ENCODE measurements at places on chromosomes 4 and X.

GRCh38 chrX:78747489-78747888 lies at the start of gene LPAR4:
Gene LPAR4 (plus strand): TSS chrX:78747720. CDS start chrX:78754870, 7,150 bp downstream.
- DNase-seq, result no peak

- no peak for DNase-seq
Measured at GRCh38 chr4:137432446-137433311, 99.6 kb downstream of the PCDH18 start.

DNA sequence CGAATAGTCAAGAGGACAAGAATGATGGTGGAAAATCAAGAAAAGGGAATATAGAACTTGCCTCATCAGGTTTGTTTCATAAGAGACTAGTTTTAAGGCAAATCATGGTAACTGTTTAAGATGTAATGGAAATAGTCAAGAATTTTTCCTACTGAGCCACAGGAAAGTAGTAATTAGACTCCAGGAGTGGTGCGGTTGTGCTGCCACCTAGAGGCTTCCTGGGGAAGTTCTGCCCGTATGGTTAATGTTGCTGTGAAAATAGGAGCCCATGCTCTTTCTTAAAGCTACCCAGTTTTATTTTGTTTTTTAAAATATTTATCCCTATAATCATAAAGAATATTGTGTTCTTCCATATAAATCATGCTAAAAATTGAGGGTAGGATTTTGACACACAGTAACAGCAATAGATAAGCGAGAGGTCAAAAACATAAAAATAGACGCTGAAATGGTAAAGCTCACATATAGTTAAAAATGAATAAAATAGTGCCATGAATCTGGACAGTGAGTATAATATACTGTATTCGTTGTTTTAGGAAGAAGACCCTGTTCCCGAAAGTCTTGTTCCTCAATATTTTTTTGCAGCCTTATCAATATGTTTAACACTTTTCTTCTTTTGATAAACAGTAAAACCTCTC lies 87.0 kb downstream of the PHOX2B start:
- DNase-seq, result peak; percentile 24

DNA sequence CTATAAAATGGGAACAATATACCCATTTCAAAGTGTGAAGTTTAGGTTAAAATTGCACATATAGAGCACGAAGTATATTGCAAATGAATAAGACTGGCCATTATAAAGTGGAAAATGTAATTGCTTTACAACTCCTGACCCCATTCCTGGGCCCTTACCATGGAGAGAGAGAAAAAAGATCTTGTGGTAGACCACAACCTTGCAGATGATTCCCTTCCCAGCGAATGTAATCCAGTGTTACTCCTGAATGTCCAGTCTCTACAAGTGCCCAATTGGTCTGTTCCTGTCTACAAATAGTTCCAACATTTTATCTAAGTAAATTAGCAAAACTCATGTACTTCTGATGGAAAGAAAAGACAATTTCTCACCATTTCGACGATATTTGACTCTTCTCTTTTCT lies 184.1 kb upstream of the LNX1 start:
- no peak for DNase-seq

GRCh38 chr4:20456407-20456806 lies 204.7 kb downstream of the SLIT2 start:
- no peak for DNase-seq

GRCh38 chrX:13212191-13212651 lies 107.6 kb downstream of the ATXN3L start:
- DNase-seq, result no peak

- no peak for DNase-seq
Measured at GRCh38 chr4:183591301-183591700, 67.7 kb downstream of the RWDD4 start.

DNA sequence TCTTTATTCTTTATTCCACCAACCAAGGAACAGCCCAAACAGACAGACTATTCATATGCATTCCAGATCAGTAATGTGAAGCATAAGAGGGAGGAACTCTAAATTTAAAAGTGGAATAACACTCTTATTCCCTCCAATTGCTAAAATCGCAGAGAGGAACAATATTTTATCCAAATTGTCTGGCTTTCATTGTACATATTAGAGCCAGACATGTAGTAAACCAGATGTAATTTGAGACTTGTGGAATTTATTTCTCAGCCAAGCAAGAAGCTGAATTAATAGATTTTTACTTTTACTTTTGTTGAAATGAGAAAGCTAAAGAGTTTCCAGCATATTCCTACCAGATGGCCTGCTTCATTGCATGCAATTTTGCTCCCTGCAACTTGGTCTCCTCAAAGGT lies 674.6 kb upstream of the SLIT2 start:
- no peak for DNase-seq

DNA sequence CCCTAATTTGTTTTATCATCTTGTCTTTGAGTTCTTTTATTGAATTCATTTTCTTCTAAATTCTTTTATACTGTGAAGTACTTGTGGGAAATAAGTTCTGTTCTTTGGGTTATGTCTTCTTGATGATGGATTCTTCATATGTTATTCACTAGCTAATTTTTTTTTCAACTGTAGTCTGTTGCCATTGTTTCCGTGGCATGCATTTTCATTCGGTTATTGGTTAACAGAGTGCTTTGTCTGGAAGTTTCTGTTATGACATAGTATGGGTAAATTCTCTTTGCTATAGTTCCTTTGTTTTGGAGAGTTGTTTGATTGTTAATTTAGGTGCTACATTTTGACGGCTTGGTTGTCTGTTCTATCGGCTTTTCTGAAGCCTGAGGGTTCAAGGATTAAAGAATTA lies 184.9 kb upstream of the AADAT start:
- DNase-seq, result no peak

- no peak for DNase-seq
Measured at GRCh38 chrX:17546356-17546755, 171.4 kb downstream of the NHS start.

GRCh38 chr4:162959046-162959445 lies 207.6 kb downstream of the NAF1 start:
- no peak for DNase-seq

GRCh38 chrX:13692771-13693231 lies 3.9 kb downstream of the RAB9A start:
- no peak for DNase-seq

GRCh38 chr4:98113012-98113411 lies 30.3 kb downstream of the STPG2 start:
- DNase-seq, result no peak

DNA sequence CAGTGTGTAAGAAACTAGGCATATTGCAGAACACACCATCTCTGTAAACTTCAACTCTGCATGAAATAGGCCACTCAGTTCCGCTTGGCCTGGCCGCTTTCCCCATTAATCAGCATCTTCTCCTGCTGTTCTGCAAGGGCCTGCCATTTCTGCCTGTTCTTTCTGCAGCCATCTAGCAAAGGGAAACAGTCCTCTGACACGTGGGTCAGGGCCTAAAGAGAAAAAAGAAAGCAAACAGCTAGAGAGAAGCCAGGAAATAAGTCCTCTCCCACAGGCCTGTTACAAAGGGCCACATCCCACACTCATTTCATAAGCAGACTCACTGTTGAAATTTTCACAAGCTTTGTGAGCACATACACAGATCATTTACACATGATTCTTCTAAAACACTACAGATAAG lies 130.1 kb downstream of the PDE5A start:
- no peak for DNase-seq

GRCh38 chr4:184444215-184444952 lies 30.0 kb downstream of the IRF2 start:
- no peak for DNase-seq

- DNase-seq, result no peak
Measured at GRCh38 chrX:87878926-87879325, 361.3 kb downstream of the KLHL4 start.

DNA sequence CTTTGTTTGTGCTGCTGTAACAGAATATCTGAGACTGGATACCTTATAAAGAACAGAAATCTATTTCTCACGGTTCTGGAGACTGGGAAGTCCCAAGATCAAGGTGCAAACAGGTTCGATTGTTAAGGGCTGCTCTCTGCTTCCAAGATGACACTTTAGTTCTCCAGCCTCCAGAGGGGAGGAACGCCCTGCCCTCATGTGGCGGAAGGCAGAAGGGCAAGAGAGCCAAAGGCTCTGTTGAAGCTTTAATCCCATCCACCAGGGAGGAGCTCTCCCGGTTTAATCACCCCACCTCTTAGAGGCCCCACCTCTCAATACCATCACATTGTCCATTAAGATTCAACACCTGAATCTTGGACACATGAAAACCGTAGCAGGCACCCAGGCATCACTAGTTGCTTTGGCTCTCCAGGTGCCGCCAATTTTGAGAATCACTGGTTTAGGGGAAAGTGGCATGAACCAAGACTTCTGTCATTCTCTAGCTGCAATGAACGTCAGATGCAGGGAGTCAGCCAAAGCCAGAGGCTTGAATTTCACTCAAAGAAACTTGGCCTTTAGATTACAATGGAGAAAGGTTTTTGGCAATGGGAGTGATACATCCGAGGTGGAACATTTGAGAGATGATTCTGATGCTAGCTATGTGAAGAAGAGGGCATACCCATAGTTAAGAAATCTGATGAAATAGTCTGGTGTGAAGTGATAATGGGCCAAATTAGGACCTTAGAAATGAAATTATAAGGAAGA lies 15.7 kb downstream of the FHL1 start:
- DNase-seq, result peak; percentile 52

GRCh38 chr4:176036585-176037205 lies 28.9 kb upstream of the WDR17 start:
- DNase-seq, result no peak

- no peak for DNase-seq
Measured at GRCh38 chr4:185885075-185885474, 73.1 kb upstream of the SORBS2 start.

GRCh38 chrX:64792598-64793337 lies 183.5 kb downstream of the ZC4H2 start:
- DNase-seq, result no peak

DNA sequence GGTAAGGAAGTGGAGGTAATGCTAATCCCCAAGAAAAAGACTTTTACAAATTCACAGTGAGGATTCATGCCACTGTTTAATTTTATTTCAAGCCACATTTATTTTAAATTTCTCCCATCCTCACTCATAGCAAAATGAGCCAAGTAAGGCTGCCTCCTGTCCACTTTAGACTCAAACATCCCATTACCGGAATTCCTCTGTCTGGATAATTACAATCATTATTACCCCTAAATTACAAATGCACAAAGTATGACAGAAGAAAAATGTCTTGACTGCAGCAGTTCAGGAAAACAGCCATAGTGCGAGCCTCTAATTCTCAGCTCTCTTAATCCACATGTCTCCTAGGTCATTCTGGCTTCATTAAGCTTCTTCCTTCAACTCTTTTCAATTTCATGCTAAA lies 57.0 kb downstream of the MAPK10 start:
- no peak for DNase-seq

- DNase-seq, result no peak
Measured at GRCh38 chr4:128572778-128573241, 236.7 kb upstream of the JADE1 start.

DNA sequence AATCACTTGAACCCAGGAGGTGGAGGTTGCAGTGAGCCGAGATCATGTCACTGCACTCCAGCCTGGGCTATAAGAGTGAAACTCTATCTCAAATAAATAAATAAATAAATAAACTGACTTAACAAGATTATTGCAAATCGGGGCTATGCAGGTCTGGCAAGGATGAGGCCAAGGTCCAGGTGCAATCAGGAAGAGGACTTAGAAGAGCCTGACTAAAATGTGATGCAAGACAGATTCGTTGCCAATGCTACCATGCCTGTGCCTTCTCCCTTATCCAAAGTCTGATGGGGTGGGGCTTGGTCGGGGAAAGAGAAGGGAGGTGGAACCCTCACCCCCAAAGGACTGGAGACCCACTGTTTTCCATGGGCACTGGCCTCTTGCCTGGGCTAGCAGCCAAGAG lies 14.7 kb downstream of the ZCCHC13 start:
- no peak for DNase-seq

GRCh38 chrX:107273795-107274194 lies 67.4 kb downstream of the DNAAF6 start:
- DNase-seq, result no peak

- no peak for DNase-seq
Measured at GRCh38 chr4:79184476-79184875, 141.4 kb downstream of the NAA11 start.

DNA sequence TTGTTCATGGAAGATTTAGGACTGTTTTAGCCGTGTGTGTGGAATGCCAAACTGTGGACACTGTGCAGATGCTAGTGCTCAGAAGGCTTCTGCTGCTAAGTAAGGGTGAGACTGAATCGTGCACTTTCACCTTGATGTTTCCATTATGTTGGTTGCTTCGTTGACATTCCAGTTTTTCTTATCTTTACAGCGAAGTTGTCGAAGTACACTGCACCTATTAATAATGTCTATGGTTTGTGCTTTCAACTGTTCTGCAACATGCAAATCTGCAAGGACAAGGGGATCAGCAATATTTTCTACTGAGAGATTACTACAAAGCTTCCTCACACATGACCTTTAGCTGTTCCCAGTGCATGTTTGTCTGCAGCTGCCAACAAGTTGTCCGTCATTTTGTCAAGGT lies 67.7 kb downstream of the UGT2A3 start:
- no peak for DNase-seq

GRCh38 chr4:12126474-12126873 lies 697.8 kb upstream of the HS3ST1 start:
- DNase-seq, result no peak

DNA sequence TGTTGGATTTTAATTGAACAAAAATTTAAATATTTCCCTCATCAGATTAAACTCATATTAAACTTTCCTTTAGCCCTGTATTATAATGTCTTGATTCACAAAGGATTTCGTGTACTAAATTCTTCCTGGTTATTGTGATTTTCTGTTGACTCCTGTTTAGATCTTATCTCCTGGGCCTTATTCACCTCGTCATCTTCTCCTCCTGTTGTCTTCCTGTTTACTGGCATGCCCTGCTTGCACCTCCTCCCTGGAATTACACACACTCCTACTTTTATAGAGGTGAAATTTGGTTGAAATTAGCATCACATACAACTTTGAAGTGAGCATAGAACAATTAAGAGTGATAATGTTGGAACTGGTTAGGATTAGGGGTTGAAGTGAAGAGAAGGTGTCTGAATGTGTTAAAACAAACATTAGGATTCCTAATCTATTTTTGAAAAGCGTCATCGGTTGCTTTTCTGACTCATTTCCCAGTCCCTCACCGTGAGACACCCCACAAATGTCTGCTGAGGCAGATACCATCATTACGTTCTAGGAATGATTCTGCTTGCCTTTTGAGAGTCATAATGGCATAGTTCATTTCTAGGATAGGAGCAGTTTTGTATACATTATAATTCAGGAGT lies 32.5 kb downstream of the TLL1 start:
- DNase-seq, result no peak

- DNase-seq, result no peak
Measured at GRCh38 chr4:78481180-78481579, 70.4 kb upstream of the ANXA3 start.

DNA sequence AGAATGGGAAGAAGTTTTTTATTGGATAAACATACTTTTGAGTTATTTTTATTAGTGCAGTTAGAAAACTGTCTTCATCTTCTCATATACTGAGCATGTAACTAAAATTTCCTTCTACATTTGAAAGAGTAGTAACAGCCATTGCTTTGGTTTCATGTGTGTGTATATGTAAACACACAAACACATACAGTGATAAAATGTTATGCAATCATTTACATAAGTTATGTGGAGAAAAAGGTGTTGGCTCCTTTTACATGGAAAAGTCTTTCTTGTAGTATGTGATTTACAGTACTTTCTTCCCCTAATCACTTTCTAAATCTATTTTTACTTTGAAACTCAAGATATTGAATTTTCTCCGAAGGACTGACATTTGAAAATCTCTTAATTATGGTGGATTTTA lies 194.3 kb upstream of the PACRGL start:
- DNase-seq, result no peak

Data from activated naive CD4-positive, alpha-beta T cell treated with anti-CD3 and anti-CD28 coated beads, Interleukin-2, amount 50 U/mL, for 16 hours (primary cell).